ENCODE measurements at places on chromosomes 1 and 21.

DNA sequence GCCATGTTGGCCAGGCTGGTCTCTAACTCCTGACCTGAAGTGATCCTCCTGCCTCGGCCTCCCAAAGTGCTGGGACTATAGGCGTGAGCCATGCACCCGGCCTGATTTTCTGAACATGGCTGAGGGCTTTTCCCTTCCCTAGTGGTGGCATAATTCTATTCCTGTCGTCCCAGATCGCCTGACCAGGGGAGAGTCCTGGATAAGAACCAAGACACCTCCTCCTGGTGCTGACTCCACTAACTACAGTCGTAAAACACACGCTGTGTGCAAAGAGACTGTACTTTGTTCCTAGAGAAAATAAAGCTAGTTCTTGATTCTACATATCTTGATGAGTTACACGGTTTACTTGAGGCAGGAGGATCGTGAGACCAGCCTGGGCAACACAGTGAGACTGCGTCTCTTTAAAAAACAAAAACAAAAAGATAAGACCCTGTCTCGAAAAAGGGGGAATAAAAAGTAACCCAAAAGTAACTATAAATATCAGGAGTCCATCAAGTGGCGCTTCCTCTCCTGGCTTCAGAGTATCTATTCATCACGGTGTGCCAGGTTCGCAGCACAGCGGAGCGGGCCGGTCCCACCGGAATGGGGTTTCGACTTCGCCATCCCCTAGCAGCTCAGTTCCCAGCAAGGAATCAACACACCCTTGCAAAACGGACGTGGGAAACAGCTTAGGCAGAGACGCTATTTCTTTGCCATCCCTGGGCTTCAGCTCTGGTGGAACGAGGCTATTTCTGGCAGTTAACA, 973 bp downstream of the SDF4 start:
- no peak for DNase-seq

DNA sequence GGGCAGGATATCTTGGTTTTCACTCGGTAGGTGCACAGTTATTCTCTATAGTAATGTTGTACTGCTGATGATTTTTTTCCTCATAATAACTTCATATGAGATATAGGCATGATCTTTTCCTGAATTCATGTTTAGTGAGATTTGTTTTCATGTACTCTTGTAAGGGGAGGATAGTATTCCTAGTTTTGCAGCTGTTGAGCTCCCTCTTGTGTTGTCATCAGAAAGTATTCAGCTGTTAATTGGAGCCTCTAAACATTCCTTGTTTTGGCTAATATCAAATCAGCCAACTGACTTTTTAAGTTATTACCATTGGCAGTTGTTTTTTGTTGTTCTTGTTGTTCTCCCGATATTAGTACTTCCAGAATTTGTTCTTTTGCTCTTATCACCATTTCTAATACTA, 24.4 kb downstream of the OR10R2 start:
- peak; percentile 1 for DNase-seq

DNA sequence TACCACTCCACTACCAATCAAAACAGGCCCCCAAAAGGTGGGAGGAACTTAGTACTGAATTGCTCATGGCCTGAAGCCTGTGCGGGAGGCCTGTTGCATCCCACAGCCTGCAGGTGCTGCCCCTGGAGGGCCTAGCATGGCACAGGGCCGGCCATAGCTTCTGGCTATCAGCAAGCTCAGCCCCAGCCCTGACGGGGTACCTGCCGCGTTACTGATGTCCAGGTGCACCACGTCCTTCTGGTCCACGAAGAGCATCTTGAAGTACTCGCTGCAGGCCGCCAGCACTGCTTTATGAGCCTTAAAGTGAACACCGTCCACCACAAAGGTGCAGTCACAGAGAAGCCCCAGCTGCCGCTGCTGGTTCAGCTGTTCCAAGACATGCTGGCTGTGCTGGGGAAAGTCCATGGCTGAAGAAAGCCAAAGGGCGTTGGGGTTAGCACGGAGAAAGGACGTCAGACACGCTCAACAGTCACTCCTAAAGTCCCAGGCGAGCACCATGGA, 27.8 kb downstream of the ZBTB17 start:
- no peak for DNase-seq

DNA sequence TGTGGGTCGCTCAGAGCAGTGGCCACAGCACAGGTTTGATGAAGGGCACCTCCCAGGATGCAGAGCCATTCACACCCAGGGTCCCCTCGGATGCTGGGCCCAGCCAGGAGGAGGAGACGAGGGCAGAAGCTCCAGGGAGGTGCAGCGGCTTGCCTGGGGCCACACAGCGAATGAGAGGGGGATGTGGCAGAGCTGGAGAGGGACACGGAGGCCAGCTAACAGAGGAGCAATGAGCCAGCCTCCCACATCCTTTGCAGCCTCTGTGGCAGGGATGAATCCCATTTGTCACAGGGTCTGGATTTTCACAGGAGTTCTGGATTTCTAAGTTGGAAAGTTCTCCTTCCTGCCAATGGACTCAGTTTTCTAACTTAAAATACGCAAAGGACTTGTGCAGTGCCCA, 35.9 kb downstream of the CHD5 start:
- no peak for DNase-seq

DNA sequence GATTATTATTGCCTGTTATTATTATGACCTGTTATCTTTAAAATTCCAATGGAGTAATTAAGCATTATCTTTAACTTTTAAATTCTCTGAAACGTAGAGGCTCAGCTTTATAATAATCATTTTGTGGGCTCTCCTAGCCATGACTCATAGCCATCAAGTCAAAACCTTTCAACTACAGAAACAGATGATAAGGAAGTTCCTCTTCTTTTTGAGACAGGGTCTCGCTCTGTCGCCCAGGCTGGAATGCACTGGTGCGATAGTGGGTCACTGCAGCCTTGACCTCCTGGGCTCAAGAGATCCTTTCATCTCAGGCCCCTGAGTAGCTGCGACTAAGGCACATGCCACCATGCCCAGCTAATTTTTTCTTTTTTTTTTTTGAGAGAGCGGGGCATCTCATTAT, 43.5 kb downstream of the CHML start:
- DNase-seq: no peak

- DNase-seq: peak; percentile 26
Observed at GRCh38 chr1:109786531-109787021, 22.9 kb upstream of the EPS8L3 start.

GRCh38 chr1:204731509-204731908, 46.0 kb upstream of the LRRN2 start:
- no peak for DNase-seq

GRCh38 chr1:229230140-229230892, 40.6 kb upstream of the RAB4A start:
- no peak for DNase-seq

- no peak for DNase-seq
Observed at GRCh38 chr1:49527606-49528305, 496.0 kb downstream of the AGBL4 start.

DNA sequence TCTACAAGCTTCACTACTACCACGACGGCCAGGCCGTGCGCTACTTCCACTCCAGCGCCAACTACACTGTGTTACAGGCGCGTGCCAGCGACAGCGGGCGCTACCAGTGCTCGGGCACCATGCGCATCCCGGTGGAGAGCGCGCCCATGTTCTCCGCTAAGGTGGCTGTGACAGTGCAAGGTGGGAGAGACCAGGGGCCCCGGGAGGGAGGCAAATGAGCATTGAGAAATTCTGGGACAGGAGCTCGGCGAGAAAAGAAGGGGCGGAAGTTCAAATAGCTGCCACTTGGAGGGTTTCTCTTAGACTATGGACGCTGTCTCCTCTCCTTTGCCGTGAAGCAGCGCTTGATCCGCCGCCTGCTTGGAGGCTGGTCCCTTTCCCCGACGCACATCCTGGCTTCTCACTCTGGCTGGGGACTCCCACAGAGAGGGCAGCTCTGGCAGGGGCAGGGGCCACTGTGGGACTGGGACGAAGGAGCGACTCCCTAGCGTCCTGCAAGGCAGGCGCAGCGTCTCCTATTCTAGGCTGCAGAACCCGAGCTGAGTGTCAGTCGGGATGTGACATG, 4.6 kb downstream of the FCRLB start:
- DNase-seq: peak; percentile 65

GRCh38 chr1:192516776-192517297, 58.7 kb upstream of the RGS1 start:
- no peak for DNase-seq

GRCh38 chr1:45512641-45513054, 9.0 kb downstream of the PRDX1 start:
- DNase-seq: peak; percentile 77

- DNase-seq: no peak
Observed at GRCh38 chr21:32545948-32546441, 39.3 kb downstream of the TCP10L start.

DNA sequence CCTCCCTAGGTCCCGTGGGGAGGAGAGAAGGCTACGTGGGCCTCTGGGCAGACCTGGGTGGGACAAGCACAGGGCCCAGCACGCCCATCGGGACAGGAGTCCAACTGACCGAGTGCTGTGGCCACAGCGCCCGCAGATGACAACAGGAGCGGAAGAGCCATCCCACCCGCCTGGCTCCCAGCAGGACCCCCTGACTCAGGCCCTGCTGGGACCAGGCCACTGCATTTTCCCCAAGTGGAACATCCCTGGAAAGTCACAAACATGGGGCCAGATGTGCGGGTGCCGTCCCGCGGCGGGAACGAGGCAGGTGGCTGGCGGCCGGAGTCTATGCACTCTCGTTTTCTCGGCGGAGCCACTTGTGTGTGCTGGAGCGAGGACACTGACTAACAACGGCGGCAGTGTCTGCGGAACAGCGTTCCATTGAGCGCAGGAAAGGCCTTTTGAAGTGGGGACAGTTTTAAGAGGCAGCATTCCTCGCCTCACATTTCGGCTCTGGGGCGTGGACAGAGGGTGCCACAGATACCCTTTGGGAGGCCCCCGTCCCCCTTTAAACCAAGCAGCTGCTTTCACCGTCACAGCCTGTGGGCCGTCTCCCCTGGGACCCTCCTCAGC, 93.7 kb upstream of the ARHGEF16 start:
- no peak for DNase-seq

GRCh38 chr1:181104790-181105133, 16.3 kb downstream of the IER5 start:
- no peak for DNase-seq

DNA sequence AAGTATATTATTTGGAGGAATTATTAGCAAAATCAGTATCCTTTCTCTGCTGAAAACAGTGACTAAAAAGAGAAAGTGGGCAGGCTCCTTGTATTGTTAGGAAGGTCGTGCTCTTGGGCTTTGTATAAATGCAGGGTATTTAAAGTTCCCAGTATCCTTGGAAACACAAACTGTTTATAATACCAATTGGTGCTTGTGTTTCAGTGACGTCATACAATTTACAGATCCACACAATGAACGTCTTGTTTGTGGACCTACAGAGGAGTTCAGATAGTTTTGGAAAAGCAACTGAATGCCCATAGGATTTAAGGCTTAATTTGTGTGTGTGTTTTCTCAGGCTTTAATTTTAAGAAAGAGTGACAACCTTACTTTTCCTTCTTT, 168.2 kb downstream of the RASAL2 start:
- DNase-seq: no peak

DNA sequence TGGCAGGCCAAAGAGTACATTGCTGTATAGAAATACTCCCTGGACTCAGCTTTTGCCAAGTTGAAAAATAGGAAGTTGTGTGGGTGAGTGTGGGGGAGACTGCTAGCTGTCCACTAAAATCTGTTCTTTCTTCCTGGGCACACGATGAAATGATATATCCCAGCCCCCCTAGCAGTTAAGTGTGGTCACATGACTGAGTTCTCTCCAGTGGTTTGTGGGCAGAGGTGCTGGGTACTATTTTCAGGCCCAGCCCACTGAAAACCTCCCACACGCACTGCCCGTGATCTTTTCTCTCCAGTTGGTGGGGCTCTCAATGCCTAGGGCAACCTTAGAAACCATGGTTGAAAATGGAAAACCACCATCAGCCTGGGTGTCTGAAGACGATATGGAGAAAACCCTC, 119.7 kb upstream of the LMO4 start:
- no peak for DNase-seq

DNA sequence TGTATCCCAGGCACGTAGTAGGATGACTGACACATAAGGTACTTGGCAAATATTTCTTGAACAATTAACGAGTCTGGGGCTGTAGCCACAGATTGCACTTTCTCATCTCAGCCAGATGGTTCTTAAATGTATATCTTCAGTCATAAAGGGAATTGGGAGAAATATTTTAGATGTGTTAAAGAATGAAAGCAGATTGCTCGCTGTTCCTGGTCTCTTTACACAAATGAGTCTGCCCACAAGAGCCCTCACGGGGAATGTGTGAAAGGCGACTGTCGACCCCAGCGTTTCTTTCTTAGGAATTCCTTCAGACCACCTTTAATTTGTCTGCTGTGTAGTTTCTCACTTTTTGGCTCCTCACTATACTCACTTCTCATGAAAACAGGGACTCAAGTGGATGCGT, 725 bp downstream of the MT1HL1 start:
- no peak for DNase-seq

- DNase-seq: no peak
Observed at GRCh38 chr1:30290581-30290980, 432.8 kb downstream of the MATN1 start.

- no peak for DNase-seq
Observed at GRCh38 chr21:26933448-26933847, 33.4 kb downstream of the ADAMTS5 start.

- DNase-seq: no peak
Observed at GRCh38 chr1:166679369-166679768, 159.9 kb upstream of the POGK start.

GRCh38 chr21:28590676-28591075, 402.0 kb downstream of the LTN1 start:
- no peak for DNase-seq

GRCh38 chr1:230899841-230900251, 31.5 kb upstream of the C1orf198 start:
- no peak for DNase-seq

DNA sequence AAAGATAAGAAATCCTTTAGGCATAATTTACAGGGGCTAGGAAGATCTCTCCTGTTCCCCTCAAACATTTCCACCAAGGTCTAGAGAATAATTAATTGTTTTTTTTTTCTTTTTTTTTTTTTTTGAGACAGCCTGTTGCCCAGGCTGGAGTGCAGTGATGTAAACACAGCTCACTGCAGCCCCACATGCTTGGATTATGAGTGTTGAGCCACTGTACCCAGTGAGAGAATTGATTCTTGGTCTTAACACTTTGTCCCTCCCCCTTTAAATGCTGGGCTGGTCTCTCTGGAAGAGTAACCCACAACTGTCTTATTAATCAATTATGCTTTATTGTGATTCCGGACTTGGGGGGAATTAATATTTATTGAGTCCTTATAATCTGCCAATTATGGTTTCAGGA, 33.4 kb downstream of the ATF3 start:
- DNase-seq: no peak

GRCh38 chr1:95512925-95513324, 278.9 kb downstream of the RWDD3 start:
- no peak for DNase-seq

DNA sequence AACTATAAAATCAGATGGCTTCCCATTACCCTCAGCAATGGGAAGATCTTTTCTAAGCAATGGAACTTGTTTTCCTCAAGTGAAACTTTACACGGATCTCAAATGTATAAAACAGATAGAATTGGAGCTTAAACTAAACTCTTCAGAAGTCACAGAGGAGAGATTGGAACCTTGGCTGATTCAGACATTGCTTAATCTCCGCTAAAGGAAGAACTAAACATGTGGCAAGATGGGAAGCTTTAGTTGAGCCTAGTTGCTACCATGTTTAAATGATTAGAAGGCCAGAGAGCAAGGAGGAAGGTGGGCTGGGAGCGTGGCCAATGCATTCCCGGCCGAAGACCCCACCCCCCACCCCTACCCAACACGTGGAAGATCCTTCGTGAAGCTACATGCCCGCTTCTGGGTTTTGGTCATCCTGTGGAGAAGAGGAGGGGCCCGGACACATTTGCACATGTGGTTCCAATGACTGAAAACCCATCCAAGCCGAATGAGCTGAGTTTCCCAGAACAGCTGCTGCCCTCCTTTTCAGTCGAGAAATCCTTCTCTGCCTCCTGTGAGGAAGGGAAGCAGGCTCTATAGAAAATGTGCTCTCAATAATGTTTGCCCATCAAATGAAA, 164.3 kb downstream of the MIS18A start:
- DNase-seq: no peak

All from G401 (cell line).